Activated CD8-positive, alpha-beta T cell treated with anti-CD3 and anti-CD28 coated beads, Interleukin-2, amount 10 ng/mL, durations not matched to agents 7 days and 5 days (primary cell): ENCODE measurements at places on chromosomes 2 and 18.

DNA sequence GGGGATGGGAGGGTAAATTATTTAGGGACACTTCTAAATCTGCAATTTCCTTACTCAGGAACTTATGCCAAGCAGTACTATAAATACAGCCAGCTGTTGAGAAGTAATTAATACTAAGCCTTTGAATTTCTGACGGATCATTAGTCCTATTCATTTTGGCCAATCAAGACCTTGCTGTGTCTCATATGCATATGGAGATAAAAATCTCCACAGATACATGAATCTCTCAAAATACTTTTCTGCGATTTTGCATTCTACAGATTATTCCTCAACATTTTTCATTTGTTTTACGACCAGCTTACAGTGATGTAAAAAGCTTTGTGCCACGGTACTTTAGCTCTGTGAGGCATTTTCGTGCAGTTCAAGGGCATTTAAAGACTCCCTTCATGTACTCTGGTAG is 16.7 kb downstream of the LANCL1 start:
- H3K36me3 ChIP-seq, result peaks cover 29% of the 10 kb centered on the region
- H3K4me1 ChIP-seq, result no peaks in the 10 kb centered on the region
- DNase-seq, result no peak
- no peak overlapping the region for H3K27ac ChIP-seq

DNA sequence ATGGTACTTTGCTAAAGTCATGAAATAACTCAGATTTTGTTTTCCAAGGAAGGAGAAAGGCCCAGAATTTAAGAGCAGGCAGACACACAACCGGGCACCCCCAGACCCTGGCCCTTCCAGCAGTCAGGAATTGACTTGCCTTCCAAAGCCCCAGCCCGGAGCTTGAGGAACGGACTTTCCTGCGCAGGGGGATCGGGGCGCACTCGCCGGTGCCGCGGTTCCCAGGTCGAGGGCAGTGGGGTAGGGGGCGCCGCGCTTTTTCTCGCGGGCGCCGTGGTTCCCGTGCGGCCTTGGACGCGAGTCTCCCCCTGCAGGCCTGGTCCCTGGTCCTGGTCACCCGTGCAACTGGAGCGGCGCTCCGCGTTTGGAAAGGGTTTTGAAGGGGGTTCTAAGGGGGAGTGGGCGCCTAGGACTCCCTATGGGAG is 1.2 kb downstream of the ZNF236 start:
- H3K36me3 ChIP-seq, result peaks cover 23% of the 10 kb centered on the region
- H3K4me3 ChIP-seq, result peak overlapping the region; percentile 85
- H3K27ac ChIP-seq, result peak overlapping the region; percentile 84
- no peaks in the 10 kb centered on the region for H3K27me3 ChIP-seq
- H3K4me1 ChIP-seq, result peaks cover 50% of the 10 kb centered on the region

DNA sequence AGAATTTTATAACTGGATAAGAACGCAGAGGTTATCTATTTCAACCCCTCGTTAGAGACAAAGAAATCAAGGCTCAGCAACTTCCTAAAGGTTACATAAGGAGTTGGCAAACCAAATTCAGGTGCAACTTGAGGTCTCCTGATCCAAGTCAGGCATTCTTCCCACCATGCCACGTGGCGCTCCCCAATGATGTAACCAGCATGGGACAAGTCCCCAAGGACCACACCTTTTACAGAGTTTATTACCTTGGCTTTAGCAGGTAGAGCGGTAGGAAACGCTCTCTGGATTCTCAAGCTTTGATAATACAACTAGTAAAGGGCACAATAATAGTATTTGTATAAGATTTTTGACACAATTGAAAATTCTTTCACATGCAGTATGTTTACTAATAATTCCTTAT is 26.7 kb upstream of the MBOAT2 start:
- H3K36me3 ChIP-seq, result no peaks in the 10 kb centered on the region
- H3K4me3 ChIP-seq, result no peak overlapping the region
- H3K27ac ChIP-seq, result no peak overlapping the region
- DNase-seq, result no peak
- H3K4me1 ChIP-seq, result peaks cover 17% of the 10 kb centered on the region
- H3K27me3 ChIP-seq, result peaks cover 24% of the 10 kb centered on the region

- H3K27me3 ChIP-seq, result no peaks in the 10 kb centered on the region
- peak overlapping the region; percentile 100 for H3K27ac ChIP-seq
- peak; percentile 58 for DNase-seq
These were observed 35.2 kb downstream of the ST3GAL5 start for GRCh38 chr2:85853499-85854165.

DNA sequence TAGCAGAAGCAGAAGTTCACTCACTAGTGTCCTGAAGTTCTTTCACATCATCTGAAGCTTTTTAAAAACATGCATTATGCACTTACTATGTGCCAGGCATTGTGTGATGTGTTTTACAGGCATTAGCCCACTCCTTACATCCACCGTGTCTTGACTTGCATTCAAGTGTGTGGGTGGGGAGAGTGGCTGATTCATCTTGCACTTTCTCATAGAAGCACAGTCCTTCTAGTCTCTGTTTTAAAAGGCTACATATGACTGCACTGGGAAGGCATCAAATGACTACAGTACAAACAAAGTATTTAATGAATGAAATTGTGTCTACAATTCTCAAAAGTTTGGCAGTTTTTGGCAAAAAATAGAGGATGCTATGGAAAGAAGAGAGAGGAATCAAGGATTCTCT is 21.6 kb upstream of the DSC3 start:
- no peaks in the 10 kb centered on the region for H3K4me1 ChIP-seq
- no peaks in the 10 kb centered on the region for H3K27me3 ChIP-seq
- H3K27ac ChIP-seq, result no peak overlapping the region

DNA sequence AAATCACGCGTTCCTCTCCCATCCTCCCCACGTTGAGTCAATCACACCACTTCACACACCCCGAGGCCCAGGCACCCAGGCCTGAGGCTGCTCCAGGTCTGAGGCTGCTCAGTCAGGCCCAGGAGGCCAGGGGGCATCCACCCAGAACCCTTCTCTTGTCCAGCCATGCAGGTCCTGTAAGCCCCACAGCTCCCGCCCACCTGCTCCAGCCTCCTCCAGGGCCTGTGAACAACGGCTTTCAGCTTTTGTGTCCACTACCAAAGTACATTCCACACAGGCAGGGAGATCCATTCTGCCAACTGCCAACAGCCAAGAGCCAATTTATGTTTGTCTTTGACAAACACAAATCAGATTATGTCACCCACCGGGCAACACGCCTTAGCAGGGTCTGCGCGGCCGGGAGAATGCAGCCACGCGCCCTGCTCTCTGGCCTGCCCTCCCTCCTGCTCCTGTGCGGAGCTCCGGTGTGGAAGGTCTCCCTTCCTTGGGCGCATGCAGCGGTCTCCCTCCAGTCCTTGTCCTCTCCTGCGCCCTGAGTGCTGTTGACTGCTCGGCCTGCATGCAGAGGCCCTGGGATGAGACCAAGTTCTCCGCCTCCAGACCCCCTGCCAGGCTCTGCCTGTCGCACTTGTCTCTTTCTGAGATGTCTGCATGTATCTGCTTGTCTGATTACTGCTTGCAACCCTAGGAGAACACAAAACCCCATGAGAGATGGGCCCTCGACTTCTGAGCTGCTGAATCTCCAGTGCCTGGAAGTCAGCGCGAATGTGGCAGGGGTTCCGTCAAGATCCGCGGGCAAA is 146.6 kb downstream of the ZNF516 start:
- H3K36me3 ChIP-seq, result no peaks in the 10 kb centered on the region
- peaks cover 3% of the 10 kb centered on the region for H3K4me1 ChIP-seq
- DNase-seq, result peak; percentile 19
- no peak overlapping the region for H3K4me3 ChIP-seq

GRCh38 chr2:34747643-34748042 is 1148.5 kb upstream of the FAM98A start:
- H3K36me3 ChIP-seq, result no peaks in the 10 kb centered on the region
- H3K4me3 ChIP-seq, result no peak overlapping the region
- no peak for DNase-seq

- H3K4me1 ChIP-seq, result no peaks in the 10 kb centered on the region
- H3K27ac ChIP-seq, result no peak overlapping the region
- no peaks in the 10 kb centered on the region for H3K27me3 ChIP-seq
These were observed 138.0 kb downstream of the EPHA4 start for GRCh38 chr2:221434142-221434541.

GRCh38 chr2:979069-979928 is 28.6 kb downstream of the SNTG2 start:
- no peak overlapping the region for H3K27ac ChIP-seq
- peaks cover 3% of the 10 kb centered on the region for H3K27me3 ChIP-seq
- no peak for DNase-seq
- H3K4me1 ChIP-seq, result peaks cover 52% of the 10 kb centered on the region
- no peak overlapping the region for H3K4me3 ChIP-seq
